ENCODE measurements at places on chromosomes 16 and 17.
A peak's percentile ranks its signal among the peaks of the same experiment; 100 is the strongest.

- DNase-seq, result peak; percentile 59
Observed at GRCh38 chr17:38604479-38605403, 1.0 kb downstream of the SRCIN1 start.

DNA sequence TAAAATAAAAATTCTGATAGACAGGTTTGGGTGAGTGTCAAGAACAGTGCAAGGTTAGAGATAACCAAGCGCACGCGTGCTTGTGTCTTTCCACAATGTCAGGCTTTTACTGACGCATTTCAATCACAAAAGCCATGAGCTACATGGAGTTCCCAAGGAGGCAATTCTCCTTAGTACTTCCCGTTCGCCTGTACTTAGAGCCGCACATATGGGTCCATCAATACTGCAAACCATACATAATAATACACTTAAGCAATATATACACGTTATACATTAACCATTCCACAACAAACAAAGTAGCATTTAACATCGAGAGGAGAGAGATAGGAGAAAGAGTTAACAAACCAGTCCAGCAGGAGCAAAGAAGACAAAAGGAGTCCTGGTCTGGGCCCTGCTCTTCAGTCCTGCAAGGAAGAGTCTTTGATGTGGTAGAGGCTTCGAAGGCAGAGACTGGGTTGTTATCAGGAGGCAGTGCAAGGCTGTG, 11.9 kb upstream of the GPRC5C start:
- DNase-seq, result no peak

GRCh38 chr16:75590920-75591843, 25.0 kb downstream of the GABARAPL2 start:
- DNase-seq, result no peak

- no peak for DNase-seq
Observed at GRCh38 chr16:268141-269053, 7.3 kb downstream of the RGS11 start.

- DNase-seq, result no peak
Observed at GRCh38 chr17:38967290-38967738, at the start of gene FBXO47. FBXO47 (minus strand) TSS chr17:38967403; CDS start chr17:38963025, 4,378 bp downstream.

- DNase-seq, result no peak
Observed at GRCh38 chr16:27245276-27246172, 23.0 kb downstream of the NSMCE1 start.

DNA sequence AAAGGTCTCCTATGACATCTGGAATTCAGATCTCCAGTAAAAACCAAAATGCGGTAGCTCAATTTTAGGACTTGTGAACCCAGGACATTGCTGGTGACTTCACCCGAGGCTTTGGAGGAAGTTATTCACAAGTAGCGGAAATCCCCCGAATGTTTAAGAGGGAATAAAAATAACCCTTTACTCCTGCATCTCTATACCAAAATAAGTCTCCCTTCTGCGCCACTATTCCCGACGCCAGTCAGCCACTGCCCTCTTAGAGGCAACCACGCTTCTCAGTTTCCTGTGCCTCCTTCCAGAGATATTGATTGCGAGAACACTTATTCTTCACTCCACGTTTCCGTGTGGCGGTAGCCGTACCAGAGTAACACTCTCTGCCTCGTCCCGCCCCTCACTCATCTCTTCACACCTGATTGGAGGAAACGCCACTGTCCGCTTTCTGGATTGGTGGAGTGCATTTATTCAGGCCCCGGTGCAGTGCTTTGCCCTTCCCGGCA, 27.4 kb downstream of the EMP2 start:
- DNase-seq, result no peak

DNA sequence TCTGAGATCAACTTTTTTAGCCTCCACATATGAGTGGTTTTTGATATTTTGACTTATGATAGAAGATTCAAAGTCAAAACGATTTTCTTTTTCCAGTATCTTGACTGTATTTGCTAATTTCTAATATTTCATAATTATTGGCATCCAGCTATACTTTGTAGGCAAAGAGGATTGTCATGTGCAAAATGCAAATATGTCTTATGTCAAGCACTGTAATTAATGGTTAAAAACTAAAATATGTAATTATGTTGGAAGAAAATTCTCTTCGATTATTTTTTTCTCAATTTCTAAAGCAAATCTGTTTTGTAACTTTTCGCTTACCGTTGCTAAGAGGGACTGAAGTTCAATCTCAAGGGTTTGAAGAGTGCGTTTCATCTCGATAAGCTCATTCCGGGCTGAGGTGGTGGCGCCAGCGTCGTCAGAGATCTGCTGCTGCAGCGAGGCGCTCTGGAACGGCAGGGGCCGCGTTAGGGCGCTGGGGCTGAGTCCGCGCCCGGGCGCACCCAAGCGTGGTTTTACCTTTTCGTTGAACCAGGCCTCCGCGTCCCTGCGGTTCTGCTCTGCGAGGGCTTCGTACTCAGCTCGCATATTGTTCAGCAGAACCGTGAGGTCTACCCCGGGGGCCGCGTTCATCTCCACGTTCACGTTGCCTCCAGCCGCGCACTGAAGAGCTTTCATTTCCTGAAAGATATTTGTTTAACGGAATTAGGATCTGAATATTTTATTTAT, 3.0 kb downstream of the KRT27 start:
- no peak for DNase-seq

- DNase-seq, result no peak
Observed at GRCh38 chr17:14619821-14620220, 318.9 kb downstream of the HS3ST3B1 start.

DNA sequence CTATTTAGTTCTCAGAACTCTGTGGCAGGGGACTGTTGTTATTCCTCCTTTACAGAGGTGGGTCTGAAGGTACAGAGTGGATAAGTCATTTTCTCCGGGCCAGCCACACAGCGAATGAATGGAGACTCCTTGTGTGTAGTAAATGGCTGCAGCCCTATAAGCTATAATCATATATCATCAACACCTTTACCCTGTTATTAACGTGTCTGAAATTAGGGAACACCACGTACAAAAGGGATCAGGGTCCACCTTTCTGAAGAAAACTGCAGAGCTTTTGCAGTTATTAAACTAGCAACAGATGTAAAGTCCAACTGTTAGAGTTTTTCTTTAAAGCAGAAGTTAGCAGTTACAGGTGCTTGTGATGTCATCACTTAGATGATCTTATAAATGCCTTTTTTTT, 696.7 kb downstream of the MAF start:
- no peak for DNase-seq

- no peak for DNase-seq
Observed at GRCh38 chr17:9285602-9286427, 264.5 kb downstream of the NTN1 start.

DNA sequence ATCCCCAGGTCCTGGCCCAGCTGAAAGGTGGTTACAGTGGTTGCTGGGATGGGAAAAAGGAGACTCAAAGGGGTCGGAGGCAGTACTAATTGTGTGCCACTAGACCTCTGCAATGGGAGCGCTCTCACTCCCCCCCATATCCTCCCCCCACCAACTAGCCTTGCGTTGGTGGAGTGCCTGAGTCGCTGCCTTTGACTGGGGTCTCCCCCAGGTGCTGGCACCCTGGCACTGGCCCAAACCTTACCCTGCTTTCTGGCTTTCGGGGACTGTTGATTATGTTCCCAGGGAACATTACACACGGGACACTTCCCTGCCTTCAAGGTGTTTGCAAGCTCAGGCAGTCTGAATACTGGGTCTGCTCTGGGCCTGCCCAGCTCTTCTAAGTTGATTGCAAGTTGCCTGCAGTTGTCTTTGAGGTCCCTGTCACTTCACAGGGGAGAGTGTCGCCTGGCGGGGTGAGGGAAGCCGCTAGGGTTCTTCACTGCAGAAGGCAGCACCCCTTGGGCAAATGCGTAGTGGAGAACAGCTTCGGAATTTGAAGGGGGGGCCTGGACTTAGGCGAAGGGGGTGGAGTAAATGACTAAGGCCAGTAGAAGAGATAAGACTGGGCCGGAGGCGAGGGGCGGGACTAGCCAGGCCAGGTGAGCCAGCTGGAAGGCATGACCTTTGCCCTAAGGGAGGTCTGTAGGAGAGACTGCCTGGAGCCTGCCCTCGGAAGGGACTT, 98.0 kb downstream of the RAB11FIP4 start:
- DNase-seq, result peak; percentile 70

DNA sequence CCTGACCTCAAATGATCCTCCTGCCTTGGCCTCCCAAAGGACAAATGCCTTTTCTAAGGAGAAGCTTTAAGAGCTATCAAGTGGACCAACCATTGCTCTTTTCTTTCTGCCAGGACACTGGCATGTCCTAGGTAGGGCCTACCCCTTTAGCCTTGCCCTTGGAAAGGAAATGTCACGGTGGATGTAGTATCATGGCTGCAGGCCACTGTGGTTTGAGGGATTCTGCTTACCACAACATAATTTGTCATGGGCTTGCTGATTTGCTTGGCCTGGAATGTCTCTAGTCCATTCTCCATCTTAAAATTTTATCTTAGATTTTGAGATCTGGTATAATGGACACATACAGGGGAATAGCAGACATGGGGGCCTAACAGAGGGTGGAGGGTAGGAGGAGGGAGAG, 6.0 kb downstream of the KRT20 start:
- no peak for DNase-seq

- DNase-seq, result no peak
Observed at GRCh38 chr16:64704386-64704785, 417.5 kb downstream of the CDH11 start.

DNA sequence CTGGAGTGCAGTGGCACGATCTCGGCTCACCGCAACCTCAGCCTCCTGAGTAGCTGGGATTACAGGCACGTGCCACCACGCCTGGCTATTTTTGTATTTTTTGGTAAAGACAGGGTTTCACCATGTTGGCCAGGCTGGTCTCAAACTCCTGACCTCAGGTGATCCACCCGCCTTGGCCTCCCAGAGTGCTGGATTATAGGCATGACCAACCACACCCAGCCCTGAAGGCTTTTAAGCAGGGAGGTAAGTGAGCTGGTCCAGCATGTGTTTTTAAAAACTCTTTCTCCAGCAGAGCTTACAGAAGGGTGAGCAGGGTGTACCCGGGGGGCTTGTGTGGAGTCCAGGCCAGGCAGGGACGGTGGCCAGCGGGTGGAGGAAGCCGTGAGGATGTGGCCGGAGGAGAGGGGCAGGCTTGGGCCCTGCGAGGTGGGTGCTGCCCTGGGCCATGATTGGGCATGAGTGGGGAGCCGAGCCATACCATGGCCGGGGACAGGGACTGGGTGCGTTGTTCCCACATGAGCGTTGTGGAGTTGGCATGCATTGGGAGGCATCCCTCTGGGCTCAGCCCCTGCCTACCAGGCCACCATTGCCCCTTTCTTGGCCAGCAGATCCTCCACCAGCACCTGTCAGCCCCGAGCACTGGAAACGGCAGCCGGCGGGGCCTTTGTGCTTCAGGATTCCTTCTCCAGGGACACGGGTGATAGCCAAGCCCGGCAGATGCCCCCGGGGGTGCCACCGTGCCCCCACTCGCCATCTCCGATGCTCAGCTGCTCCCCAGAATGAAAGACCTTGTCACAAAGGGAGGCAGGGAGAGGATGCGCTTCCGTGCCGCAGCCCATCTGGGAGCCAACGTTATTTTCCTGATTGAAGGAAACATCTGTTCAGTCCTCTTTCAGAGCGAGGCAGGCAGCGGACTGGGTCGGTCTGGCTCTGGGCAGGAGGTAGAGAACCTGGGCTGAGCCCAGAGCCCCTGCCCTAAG, 64.5 kb downstream of the RAI1 start:
- no peak for DNase-seq

DNA sequence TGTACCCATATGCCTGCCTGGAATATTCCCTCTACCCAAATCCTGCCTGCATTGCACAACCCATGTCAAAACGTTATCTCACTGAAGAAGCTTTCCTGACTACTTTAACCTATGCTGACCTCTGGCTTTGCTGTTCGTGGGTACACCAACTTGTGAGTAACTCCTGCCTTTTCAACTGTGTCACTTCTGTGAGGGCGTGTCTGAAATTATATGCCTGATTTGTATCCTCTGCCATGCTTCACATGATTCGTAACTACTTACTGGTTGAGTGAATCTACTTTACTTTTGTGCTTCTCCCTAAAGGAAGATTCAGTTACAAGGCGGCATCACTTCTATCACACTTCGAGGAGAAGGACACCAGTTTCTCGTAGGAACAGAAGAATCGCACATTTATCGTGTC, 33.3 kb upstream of the USP43 start:
- no peak for DNase-seq

- DNase-seq, result no peak
Observed at GRCh38 chr16:75576384-75576811, 10.2 kb downstream of the GABARAPL2 start.

DNA sequence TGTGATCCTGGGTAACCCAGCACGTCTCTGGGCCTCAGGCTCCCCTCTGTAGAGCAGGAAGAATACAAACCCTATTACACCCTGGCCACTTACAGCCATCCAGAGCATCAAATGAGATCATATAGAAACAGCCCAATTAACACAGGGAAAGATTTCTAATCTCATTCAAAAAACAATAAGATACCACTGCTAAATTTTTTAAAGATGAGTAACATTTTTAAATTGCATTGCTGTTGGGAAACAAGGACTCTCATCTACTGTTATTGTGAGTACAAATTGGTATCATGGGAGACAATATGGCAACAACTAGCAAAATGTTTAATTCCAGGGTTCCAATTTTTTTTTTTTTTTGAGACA, 41.1 kb downstream of the SRL start:
- DNase-seq, result no peak

DNA sequence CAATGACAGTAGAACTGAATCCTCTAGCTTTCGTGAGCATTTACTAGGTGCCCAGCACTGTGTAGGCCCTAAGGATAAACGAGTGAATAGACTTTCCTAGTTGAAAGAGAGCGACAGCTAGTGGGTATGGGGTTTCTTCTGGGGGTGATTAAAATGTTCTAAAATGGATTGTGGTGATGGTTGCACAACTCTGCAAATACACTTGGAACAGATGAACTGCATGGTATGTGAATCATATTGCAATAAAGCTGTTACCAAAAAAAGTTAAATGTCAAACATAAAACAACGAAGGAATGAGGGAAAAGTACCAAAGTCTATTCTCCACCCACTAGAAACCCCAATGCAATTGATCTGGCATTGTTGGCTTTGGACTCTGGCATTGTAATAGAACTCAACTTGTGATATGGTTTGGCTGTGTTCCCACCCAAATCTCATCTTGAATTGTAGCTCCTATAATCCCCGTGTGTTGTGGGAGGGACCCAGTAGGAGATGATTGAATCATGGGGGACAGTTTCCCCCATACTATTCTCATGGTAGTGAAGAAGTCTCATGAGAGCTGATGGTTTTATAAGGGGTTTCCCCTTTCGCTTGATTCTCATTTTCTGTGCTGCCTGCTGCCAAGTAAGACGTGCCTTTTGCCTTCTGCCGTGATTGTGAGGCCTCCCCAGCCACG, 70.5 kb downstream of the MARF1 start:
- no peak for DNase-seq

- DNase-seq, result no peak
Observed at GRCh38 chr16:17229766-17230165, 241.0 kb downstream of the XYLT1 start.

- no peak for DNase-seq
Observed at GRCh38 chr17:73401911-73402310, 90.1 kb upstream of the CDC42EP4 start.

Data from HuH-7.5 (cell line).